ENCODE measurements at places on chromosomes 6 and 20. TPM values are rescaled to one million over a fixed set of nuclear protein-coding genes. Genes with fewer than 3 reads are reported as not detected.
A peak's percentile ranks its signal among the peaks of the same experiment; 100 is the strongest.

DNA sequence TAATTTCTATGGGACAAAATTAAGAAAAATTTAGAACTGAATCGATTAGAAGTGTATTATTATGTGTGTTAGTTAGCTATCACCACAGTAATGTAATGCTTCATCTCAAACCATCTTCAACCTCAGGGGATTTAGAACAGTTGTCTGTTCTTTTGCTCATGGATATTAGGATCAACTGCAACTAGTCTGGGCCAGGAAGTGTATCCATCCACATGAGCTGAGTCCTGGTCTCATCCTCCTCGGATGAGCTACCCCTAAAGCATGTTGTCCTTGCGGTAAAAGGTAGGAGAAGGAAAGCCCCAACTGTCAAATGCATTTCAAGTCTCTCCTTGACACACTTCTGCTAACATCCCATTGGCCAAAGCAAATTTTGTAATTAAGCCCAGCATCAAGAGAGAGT, 537.7 kb downstream of the KIF16B start:
- no peak for DNase-seq

- peak; percentile 19 for DNase-seq
Observed at GRCh38 chr6:98828211-98828788, 6.1 kb upstream of the POU3F2 start.

DNA sequence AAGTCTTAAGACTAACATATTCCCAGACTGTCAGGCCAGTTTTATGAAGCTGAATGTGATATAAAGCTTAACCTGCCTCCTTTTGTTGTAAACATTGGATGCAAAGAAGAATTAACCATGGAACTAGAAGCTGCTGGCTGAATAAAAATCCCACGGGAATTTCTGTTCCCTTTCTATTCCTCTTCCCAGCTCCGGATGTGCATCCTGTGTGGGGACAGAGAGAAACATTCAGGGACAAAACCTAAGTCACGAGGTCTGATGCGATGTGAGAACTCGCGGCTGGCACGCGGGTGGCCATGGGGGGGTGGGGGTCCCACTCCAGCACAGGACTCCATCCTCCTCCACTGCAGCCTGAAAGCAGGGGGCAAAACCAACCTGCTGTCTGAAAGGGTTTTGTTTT, 32.2 kb downstream of the RAMACL start:
- DNase-seq, result no peak

- DNase-seq, result no peak
Observed at GRCh38 chr20:46936415-46937156, 41.9 kb downstream of the EYA2 start.

DNA sequence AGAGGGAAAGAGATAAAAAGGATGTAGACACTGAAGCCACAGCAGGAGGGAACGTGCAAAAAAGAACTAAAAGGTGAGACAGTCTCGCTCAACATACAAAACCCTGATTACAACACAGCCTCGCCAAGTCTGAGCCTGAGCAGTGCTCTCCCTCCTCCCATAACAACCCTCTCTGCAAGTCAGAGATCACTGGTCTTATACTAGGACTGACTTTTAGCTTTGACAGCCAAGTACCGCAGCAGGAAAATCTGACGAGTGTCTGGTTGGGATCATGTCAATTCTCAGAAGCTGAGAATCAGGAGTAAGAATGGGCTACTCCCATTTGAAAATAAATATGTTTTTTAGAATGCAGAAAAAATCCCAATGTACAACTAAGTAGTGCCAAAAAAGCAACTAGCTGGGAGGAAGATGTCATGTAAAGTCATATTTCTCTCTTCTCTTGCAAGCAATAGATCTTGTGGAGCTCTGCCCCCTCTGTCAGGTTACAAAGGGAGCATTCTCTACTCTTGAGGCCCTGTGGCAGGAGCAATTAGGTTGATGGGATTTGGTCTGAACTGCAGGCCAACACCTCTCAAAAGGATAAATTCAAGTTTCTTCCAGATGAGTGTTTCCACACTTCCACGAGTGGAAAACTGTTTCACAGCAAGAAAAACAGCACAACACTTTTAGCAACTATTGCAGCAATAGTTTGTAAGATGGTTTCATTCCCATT, 118.9 kb upstream of the COL21A1 start:
- no peak for DNase-seq

DNA sequence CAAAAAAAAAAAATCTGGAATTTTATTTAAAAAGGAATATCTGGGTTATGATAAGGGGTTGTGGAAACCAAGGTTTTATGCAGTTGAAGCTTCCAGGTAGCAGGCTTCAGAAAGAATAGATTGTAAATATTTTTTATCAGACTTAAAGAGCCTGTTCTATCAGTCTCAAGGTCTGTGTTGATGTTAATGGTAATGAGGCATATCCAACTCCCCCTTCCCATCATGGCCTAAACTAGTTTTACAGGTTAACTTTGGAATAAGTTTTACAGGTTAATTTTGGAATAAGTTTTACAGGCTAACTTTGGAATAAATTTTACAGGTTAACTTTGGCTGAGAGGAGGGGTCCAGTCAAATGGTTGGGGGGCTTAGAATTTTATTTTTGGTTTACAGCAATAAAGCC, 92.4 kb downstream of the CD24 start:
- DNase-seq, result no peak

DNA sequence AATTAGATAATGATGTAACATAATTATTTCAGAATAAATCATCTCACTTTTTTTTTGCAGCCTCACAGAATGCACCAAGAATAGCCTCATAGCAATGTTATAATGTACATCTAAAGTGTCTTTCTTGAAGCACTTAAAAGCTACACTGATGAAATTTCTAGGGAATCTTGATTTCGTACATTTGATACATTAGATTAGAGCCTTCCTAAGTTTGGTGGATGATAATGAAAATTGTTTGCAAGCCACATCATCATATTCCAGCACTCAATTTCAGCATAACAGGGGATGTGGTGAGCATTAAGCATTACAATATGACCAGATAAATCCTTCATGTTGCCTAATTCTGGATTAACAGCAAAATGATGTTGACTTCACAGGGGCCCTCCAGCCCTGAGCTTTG, 9.7 kb upstream of the METTL24 start:
- DNase-seq, result no peak

DNA sequence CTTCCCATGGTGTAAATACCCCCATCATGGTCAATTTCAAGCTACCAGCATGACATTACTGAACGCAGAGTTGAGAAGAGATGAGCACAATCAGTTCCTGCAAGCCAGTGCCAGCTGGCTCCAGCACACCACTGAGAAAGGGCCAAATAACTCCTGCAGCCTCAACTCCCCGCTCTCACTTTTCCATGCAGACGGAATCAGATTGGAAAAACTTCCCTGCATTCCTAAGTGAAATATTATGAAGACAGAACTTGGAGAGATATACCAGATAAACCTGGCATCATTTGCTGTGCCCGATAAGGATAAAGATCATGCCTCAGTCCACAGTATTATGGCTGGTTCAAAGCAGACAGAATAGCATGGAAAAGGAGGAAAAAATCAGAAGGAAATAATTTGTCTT, 56.7 kb downstream of the FILIP1 start:
- DNase-seq, result no peak

Gene C4B
- polyA plus RNA-seq, result 4.7 TPM

Gene PPP1R16B
- 54.5 TPM for polyA plus RNA-seq

Gene KCNG1
- 57.7 TPM for polyA plus RNA-seq
